ENCODE measurements at places on chromosomes 2 and 18.
A peak's percentile ranks its signal among the peaks of the same experiment; 100 is the strongest.

- no peak for DNase-seq
Measured at GRCh38 chr2:109084341-109084740, 44.7 kb upstream of the SH3RF3 start.

GRCh38 chr2:79041032-79041448, 15.5 kb downstream of the REG3G start:
- no peak for DNase-seq

DNA sequence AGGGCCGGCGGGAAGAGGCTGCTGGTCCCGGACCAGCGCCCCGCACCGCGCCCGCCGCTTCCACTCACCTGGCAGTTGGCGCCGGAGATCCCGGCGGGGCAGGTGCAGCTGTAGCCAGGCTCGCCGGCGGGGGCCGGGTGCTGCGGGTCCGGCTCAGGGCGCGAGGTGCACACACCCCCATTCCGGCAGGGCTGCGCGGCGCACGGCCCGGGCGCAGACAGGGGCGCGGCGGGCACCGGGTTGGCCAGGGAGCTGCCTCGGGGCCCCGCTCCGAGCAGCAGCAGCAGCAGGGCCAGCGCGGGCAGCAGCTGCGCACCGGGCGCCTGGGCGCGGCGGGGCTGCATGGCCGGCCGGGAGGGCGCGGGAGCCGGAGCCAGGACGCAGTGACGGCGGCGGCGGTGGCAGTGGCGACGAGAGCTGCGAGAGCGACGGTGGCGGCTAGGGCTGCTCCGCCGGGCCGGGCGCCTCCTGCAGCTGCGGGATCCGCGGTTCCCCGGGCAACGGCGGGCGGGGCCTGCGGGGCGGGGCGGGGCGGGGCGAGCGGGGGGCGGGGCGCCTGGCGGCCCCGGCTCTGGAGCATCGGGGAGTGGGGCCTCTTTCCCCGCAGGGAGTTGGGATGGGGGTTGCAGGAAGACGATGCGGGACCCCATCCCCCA, at the start of gene DNER:
DNER (minus strand) TSS at position 476 of the 656 bp plus-strand sequence; CDS start at position 344, 132 bp downstream.
- peak; percentile 57 for DNase-seq

DNA sequence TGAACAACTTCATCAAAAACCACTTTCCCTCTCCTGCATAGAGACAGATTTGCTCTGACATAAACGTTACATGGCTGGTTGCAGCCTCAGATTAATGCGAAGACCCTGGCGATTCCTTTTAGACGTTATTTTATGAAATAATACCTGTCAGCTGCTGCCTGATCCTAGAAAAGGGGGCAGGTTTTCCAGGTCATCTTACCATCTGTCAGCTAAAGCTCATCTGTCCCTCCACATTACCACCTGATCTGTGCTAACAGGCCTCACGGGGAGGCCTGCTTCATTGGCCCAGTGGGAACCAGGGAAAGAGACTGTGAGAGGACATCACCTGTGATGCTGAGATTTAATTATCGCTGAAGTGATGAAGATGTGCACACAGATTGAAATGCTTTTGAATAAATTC, 261.0 kb downstream of the ARHGAP15 start:
- DNase-seq, result no peak

- no peak for DNase-seq
Measured at GRCh38 chr2:143885461-143885860, 634.5 kb downstream of the ZEB2 start.

- DNase-seq, result no peak
Measured at GRCh38 chr2:128236491-128237035, 82.1 kb downstream of the HS6ST1 start.

GRCh38 chr2:101272045-101272784, 19.5 kb downstream of the CNOT11 start:
- no peak for DNase-seq

DNA sequence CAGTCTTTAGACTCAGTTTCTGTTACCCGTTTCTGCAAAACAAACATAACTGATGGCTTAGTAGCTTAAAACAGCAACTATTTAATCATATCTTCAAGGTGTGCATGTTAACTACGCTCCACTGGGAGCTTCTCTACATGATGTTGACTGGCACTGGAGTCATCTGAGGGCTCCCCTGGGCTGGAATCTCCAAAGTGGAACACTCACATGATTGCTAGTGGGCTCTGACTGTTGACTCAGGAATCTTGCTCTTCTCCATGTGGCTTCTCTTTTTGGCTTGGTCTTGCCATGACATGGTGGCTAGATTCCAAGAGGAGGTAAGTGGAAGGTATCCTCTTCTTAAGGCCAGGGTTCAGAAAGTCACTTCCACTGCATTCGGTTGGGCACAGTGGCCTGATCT, 160.8 kb downstream of the PMAIP1 start:
- DNase-seq, result no peak

GRCh38 chr18:21110713-21111345, 784 bp downstream of the ROCK1 start:
- DNase-seq, result peak; percentile 83

DNA sequence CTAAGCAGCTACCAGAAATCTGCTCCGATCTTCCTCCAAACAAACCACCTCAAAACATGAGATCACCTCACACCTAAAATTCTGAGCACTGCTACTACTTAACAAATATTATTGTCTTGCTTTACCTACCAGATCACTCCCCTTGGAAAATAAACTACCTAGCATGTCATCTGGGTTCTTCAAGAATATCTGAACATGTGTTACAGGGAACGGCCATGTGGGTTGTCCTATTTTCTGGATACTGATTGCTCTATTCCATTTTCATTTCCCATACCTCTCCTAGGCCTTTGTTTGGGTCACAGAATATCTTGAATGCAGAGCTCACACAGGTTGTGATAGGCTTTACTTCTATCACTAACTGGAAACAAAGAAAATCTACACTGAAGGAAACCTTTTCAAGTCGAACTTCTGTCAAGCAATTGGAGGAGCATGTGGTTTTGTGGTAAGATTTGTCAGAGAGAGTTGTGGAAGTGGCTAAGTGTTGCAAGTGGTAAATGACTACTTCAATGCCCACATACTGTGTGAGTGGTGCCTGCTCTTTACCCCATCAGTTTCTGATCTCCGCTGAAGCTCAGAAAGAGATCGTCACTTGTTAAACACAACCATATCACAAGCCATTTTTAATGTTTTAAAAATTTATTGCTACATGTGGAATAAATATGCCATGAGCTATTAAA, 739.1 kb upstream of the ZEB2 start:
- no peak for DNase-seq

DNA sequence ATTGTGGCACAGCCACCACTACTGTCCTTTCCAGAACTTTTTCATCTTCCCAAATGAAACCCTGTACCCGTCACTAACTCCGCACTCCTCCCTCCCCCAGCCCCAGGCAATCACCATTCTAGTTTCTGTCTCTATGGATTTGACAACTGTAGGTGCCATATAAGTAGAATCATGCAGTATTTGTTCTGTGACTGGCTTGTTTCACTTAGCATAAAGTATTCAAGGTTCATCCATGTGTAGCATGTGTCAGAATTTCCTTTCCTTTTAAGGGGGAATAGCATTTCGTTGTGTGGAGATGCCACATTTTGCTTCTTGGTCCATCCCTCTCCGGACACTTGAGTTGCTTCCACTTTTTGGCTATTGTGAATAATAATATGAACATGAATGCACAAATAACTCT, 842 bp upstream of the CKAP2L start:
- no peak for DNase-seq

- no peak for DNase-seq
Measured at GRCh38 chr2:42736598-42737322, 27.2 kb downstream of the OXER1 start.
